ENCODE measurements at places on chromosomes 6 and 20.

- DNase-seq: no peak
Measured at GRCh38 chr20:25372584-25373336, 17.9 kb downstream of the ABHD12 start.

DNA sequence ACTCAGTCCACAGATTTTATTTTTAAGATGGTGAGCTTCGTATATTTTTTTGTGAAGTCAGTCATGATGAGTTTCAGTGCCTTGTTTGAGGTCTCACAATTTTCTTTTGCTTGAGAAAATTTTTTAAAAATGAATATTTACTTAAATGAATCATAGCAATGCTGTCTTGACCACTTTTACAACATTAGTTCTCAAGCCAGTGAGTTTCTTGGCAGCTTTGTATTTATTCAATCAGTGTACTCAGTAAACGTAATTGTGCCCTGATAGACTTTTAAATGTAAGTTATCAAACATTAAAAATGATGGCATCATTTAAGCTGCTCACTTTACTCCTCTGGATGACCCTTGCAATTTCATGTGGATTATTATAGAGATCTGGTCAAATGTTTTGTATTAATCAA lies 261.4 kb downstream of the KHDC1L start:
- DNase-seq: no peak

GRCh38 chr6:151284012-151284411 lies 44.2 kb downstream of the AKAP12 start:
- DNase-seq: no peak

DNA sequence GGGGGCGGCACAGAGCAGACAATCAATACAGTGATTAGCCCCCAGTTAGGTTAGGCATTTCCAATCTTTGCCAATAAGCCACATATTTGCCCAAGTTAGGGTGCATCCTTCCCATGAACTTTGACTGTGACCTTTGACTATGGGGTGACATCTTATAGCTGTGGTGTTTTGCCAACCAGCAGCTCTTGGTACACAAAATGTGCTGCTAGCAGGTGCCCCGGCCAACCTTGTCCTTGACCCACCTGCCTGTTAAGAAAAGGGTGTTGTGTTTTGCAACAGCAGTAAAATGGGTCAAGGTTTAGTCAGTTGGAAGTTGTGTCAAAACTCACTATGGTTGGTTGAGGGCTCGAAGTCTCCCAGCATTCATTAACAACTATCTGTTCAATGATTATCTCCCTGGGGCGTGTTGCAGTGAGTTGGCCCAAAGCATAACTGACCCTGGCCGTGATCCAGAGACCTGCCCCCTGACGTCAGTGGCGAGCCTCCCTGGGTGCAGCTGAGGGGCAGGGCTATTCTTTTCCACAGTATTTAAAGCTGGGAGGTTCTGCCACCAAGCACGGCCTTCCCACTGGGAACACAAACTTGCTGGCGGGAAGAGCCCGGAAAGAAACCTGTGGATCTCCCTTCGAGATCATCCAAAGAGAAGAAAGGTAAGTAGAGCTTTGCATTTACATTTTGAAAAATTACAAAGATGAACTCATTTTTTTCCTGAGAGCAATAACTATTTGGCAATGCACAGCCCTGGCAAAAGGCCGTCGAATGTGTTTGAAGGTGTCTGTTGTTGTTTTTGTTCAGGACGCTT lies at the start of gene PCK1:
Gene PCK1, plus strand, starts transcription at position 557 of the 802 bp plus-strand sequence. CDS start 302 bp downstream, outside the sequence.
- no peak for DNase-seq

DNA sequence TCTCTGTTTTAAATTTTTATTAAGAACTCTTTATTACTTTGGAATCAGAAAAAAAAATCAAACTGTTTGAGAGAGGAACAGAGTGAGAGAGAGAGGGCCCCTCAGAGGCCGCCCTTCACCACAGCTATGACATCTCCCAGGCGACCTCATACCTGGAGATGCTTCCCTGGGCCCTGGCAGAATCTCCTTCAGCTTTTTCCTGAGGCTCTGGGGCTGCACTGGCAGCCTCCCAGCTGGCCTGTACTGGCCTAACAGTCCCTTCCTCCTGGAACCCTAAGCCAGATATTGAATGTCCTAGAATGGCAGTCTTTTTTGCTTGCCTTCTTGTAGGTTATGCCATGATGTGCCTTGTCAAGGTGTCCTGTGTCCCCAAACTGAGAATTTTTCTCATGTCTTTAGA lies 13.7 kb downstream of the ABHD12 start:
- DNase-seq: no peak

GRCh38 chr6:157244175-157244574 lies 79.1 kb downstream of the TMEM242 start:
- no peak for DNase-seq

GRCh38 chr20:61482056-61482887 lies 230.2 kb downstream of the CDH4 start:
- no peak for DNase-seq

DNA sequence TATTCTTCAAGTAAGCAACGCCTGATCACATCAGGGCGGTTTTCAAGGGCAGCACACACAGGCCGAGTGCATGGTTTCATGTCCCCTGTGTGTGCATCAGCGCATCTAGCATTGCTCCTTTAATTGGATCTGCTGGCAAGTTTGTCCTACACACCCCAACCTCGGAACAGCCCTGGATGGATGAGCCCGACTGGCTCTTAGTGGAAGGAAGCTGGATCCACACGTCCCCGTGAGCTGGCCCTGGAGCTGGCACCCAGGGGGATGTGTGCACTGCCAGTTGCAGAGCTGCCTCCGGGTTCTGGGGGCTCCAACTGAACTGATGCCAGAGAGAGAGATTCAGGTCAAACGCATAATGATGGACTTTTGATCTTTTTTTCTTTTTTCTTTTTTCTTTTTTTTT lies 39.2 kb upstream of the QKI start:
- DNase-seq: no peak

- DNase-seq: no peak
Measured at GRCh38 chr6:112522587-112522986, 175.5 kb downstream of the RFPL4B start.

DNA sequence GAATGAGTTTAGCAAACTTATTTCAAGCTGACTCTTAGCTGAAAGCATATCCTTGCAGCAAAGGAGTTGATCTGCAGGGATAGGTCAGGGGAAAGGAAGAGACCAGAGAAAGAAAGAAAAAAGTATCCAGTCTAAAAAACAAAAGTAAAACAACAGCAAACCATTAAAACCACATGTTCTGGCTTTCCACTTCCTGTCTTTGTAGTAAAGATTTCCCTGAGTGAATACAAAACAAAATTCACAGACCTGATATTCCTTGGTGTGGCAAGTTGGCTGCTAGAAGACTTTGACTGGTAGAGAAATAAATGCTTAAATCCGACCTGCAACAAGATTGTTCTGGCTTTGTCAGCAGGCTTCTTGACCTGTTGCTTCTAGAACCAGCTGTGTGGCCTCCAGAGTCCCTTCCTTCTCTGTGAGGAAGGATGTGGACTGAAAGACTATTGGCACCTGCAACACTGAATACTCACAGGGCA lies 23.4 kb upstream of the MCM3 start:
- DNase-seq: no peak

DNA sequence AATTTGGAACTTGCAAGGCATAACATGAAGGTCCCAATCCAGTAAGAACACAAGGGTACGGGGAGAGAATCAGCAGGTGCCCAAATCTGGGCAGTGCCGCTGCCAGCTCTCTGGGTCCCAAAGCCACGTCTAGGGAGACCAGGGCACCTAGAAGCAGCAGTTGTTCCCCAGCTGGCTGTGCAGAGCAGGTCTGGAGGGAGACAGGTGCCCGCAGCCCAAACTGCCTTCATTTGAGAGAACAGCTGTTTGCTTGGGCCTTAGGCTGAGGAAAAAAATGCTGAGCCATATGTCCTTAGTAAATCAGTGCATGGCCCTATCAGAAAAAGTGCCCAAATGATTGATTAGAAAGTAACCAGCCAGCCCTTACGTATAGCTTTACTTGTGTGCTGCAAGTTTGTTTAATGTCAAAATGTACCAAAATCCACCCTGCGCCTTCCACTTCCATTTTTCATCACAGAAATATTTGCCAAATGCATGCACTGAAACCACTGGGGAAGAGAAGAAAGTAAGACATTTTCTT lies 9.1 kb upstream of the PRELID3B start:
- no peak for DNase-seq

GRCh38 chr6:132482581-132482980 lies 30.3 kb downstream of the STX7 start:
- DNase-seq: no peak

- DNase-seq: no peak
Measured at GRCh38 chr6:75204959-75205775, 686 bp downstream of the COL12A1 start.

DNA sequence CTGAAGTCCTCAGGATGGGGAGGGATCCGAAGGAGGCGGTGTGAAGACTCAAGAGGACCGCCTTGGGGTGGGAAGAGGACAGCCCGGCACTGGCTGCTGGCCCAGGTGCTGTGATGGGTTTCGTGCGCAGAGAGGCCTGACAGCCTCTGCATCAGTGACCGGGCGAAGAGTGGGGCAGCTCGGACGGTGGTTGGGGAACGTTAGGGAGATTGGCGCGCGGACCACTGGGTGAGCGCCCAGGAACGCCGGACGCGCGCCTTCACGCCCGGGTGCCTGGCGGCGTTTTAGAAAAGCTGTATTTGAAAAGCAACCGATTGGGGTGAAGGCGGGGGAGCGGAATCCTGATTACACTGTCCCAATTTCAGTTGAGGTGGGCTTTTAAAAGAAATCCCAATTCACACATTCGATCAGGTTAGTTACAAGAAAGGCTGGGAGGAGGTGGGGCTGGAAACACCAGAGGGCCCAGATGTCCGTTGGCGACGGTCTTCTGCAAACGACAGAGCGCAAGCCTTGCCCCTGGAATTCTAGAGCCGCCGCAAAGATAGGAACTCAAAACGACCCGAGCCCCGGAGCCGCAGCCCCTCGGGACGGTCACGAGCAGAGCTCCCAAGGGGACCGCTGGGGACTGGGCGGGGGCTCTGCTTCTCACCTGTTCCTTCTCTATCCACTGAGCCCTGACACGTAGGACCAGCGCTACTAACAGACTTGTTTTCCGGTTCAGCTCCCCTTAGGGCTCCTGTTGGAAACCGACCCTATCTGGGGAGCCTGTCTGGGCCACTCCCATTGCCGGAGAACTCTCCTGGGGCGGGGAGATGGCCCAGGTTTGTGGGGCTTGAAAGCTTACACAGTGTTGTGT lies 8.5 kb upstream of the TRIM40 start:
- DNase-seq: no peak

GRCh38 chr6:145406783-145407182 lies 328.5 kb downstream of the EPM2A start:
- DNase-seq: no peak

DNA sequence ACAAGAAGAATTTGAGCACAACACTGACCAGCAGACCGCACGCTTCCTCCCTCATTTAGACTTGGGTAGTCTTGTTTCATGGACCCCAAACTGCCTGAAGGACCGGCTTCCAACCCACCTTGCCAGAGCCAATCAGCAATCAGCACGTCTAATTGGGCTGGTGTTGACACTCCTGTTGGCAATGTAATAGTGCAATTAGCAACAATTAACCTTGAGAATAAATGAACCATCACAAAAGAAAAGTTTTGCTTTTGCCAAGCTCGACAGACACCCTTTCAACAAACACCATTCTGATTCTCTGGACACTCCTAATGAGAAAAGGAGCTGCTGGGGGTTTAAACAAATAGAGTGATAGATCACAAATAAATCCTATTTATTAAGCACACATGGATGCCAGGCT lies 61.0 kb downstream of the EDN3 start:
- DNase-seq: no peak

- peak; percentile 34 for DNase-seq
Measured at GRCh38 chr20:3753098-3753497, 14.5 kb downstream of the ADISSP start.

DNA sequence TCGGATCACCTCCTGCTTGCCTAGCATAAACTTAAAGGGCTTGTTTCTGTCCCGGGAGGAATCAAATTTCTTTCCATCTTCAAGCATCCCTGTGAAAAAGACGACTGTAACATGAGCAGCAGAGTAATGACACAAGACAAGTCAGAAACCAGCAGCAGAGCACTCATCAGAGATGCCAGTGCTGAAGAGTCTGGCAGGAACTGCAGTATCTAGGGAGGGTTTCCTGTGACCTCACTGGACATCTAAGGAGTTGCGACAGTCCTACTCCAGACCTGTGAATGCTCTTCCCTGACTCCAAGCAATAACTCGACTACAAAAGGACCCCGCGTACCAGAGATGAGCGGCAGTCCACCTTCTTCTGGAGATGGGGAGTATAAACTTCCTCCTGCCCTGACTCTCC lies 17.3 kb downstream of the FKBP1A start:
- no peak for DNase-seq

DNA sequence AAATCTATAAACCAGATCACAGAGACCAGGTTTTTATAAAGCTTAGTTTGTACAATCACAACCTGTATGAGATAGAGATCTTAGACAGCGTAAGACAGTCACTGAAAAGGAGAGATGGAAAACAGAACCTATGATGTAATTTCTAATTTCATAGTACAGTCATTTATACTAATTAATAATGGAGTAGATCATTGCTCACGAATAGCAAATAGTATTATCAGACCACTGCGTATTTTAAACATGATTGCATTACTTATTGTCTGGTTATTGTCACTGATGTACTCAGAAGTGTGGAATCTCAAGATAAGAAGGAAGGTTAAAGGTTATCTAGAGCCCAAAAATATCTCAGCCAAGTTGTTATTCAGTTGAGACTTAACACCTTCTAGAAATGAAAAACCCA lies 115.6 kb downstream of the KHDC1L start:
- DNase-seq: no peak

DNA sequence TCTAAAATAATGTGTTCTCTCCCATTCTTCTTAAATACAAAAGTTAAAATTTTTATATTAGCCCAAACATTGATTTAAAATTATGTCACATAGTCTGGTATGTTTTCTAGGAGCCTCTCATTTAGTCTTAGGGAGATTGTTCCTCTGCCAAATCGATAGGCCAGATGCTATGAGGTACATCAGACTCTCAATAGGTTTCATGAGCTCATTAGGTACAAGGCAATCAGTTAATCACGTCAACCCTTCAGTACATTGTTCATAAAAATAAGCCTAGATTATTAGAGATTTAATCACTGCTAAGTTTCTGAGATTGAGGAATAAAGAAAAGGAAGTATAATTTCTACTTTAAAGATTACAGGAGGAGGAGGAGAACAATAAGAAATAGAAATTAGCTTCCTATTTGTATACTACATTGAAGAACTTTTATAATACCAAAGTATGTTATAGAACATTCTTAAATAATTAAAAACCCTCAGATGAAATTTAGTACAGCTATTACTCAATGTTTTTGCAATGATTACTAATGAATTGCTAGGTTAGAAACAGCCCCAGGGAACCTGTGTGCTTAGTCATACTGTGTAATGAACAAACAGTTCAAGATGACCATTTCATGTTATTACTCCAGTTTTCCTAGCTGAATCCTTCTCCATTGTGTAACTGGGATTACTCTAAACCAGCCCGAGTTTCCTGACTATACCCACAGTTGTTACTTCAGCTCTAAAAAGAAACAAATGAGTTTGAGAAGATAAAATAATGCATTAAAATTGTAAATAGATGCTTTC lies 117.0 kb downstream of the BMP5 start:
- DNase-seq: no peak

All from stimulated activated CD4-positive, alpha-beta T cell treated with anti-CD3 and anti-CD28 coated beads, Interleukin-2, amount 100 ng/mL, for 4 hours (primary cell).